ENCODE measurements at places on chromosomes 2 and 18. TPM values are rescaled to one million over a fixed set of nuclear protein-coding genes. Genes with fewer than 3 reads are reported as not detected.

DNA sequence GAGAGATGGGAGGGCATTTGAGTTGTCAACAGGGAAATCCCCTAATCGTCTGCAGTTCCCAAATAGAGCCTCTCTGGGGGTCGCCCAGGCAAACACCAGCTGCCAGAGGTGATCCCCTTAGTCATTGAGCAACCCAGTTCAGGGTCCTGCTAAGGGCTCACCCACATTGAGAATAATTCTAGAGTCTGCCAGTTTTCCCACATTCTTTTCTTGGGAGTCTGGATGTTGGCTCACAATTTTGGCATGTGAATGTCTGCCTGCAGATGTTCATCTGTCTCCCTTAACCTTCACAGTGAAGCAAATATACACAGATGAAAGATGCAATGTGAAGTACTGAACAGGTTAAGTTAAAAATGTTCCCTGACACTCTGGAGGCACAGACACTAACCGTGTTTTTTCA is 11.4 kb upstream of the SMIM21 start:
- no peak for DNase-seq
- no peaks in the 10 kb centered on the region for H3K36me3 ChIP-seq
- peaks cover 4% of the 10 kb centered on the region for H3K4me1 ChIP-seq

EFR3B gene
- not detected for total RNA-seq

DNA sequence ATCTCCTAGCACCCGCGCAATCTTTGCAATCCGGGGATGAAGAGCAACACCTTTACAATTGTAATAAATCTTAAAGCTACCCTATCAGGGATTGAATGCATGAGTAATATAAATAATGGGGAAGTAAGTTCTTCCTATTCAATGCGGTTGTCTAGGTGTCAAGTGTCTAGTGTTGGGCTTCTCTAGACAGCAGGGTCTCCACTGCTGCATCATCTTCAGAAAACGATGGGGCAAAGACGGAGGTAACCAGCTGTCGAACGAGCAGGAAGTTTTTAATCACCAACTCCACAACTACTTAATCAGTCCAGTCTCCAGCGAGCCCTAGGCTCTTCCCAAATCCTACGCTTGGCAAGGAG is 573 bp downstream of the STAM2 start:
- H3K27ac ChIP-seq, result peak overlapping the region; percentile 94
- H3K36me3 ChIP-seq, result no peaks in the 10 kb centered on the region
- H3K4me1 ChIP-seq, result peaks cover 18% of the 10 kb centered on the region
- H3K27me3 ChIP-seq, result no peaks in the 10 kb centered on the region

GRCh38 chr2:64133828-64134227 is 10.4 kb downstream of the PELI1 start:
- no peak for DNase-seq
- no peak overlapping the region for H3K4me3 ChIP-seq
- H3K27me3 ChIP-seq, result no peaks in the 10 kb centered on the region
- peaks cover 10% of the 10 kb centered on the region for H3K4me1 ChIP-seq
- no peaks in the 10 kb centered on the region for H3K36me3 ChIP-seq
- no peak overlapping the region for H3K27ac ChIP-seq

DNA sequence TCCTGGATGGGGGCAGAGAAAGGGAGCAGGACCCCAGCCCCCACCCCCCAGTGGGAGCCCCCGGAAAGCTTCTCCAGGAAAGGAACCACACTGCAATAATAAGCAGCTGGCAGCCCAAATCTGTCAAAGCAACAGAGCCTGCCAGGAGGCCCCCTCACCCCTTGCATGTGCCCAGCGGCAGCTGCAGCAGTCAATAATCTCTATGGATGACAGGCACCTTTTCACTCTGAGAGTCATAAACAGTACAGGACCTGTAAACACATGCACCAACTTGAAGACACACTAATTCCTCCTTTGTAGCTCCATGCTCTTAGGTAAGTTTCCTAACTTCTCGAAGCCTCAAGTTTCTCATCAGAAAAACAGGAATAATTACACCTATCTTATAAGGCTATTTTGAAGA is 26.2 kb upstream of the KDM3A start:
- H3K27ac ChIP-seq, result no peak overlapping the region
- no peaks in the 10 kb centered on the region for H3K27me3 ChIP-seq
- no peak overlapping the region for H3K4me3 ChIP-seq
- no peak for DNase-seq

LGALSL gene
- 0.31 TPM for total RNA-seq

ASPRV1 gene
- total RNA-seq, result 0.96 TPM

GRCh38 chr2:221494556-221494955 is 77.5 kb downstream of the EPHA4 start:
- H3K4me1 ChIP-seq, result no peaks in the 10 kb centered on the region
- no peak for DNase-seq
- no peaks in the 10 kb centered on the region for H3K27me3 ChIP-seq
- no peak overlapping the region for H3K27ac ChIP-seq
- H3K36me3 ChIP-seq, result peaks cover 5% of the 10 kb centered on the region
- H3K4me3 ChIP-seq, result no peak overlapping the region

MRPL44 gene
- total RNA-seq, result 40.1 TPM

- H3K4me1 ChIP-seq, result no peaks in the 10 kb centered on the region
- no peak overlapping the region for H3K27ac ChIP-seq
- DNase-seq, result no peak
- H3K27me3 ChIP-seq, result no peaks in the 10 kb centered on the region
- H3K36me3 ChIP-seq, result no peaks in the 10 kb centered on the region
Observed at GRCh38 chr2:204452464-204453023, 92.7 kb upstream of the PARD3B start.

DNA sequence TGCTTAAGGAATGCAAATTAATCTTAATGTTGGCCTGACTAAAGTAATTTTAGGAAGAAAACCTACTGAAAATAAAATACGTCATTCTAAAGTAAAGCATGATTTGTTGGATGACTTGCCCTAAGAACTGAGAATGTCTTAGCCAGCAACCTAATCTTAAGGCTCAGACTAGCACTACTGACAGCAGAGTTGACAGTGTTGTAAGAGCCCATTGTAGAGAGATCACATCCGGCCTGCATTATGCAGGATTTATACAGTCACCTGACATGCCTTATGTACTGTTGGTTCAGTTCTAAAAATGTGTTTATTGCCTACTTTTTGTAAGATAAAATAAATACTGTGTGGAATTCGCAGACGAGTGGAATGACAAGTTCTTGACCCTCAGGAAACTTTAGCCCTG is 82.3 kb downstream of the TMEM185B start:
- no peaks in the 10 kb centered on the region for H3K4me1 ChIP-seq
- no peak overlapping the region for H3K4me3 ChIP-seq
- no peak overlapping the region for H3K27ac ChIP-seq
- no peak for DNase-seq

GRCh38 chr2:125642032-125642431 is 1013.9 kb upstream of the GYPC start:
- no peaks in the 10 kb centered on the region for H3K36me3 ChIP-seq
- H3K27me3 ChIP-seq, result no peaks in the 10 kb centered on the region
- H3K4me1 ChIP-seq, result no peaks in the 10 kb centered on the region
- no peak overlapping the region for H3K27ac ChIP-seq
- no peak overlapping the region for H3K4me3 ChIP-seq
- no peak for DNase-seq

GRCh38 chr2:224937887-224938286 is 104.4 kb downstream of the DOCK10 start:
- H3K4me3 ChIP-seq, result no peak overlapping the region
- peak overlapping the region; percentile 14 for H3K27ac ChIP-seq
- H3K4me1 ChIP-seq, result peaks cover 47% of the 10 kb centered on the region
- DNase-seq, result no peak

DNA sequence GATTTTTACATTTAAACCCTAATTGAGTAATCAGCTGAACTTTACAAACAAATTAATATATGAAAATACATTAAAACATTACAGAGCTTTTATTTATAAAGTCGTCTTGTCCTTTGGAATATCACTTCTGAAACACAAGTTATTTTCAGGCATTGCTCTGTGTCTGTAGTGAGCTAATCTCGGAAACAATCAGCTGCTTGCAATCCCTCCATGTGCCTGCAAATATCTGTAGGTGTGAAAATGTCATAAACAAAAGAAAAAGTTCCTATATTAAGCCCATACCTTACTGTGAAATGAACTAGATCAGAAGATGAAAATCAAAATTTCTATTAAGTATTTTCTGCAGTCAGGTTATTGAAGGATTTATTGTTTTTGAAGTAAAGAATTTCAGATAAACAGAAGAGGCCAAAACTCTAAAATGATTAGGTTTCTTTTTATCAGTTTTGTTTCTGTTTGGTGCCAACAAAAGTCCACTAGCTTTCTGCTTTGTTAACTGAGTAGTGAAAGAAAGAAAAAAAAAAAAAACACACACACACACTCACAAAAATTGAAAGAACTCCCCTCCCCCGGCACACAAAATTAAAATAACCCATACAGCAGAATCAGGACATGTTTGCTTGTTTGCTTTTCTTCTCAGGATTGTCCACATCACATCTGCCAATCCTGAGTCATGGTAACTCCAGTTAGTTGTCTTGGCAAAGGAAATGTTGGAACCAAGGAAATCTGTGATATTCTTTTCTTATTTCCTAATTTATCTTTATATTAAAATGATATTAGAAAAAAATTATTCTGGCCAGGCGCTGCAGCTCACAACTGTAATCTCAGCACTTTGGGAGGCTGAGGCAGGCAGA is 627.0 kb upstream of the SLC39A10 start:
- H3K36me3 ChIP-seq, result no peaks in the 10 kb centered on the region
- H3K4me3 ChIP-seq, result no peak overlapping the region
- DNase-seq, result no peak
- no peak overlapping the region for H3K27ac ChIP-seq
- H3K4me1 ChIP-seq, result no peaks in the 10 kb centered on the region

- no peak overlapping the region for H3K4me3 ChIP-seq
- H3K27me3 ChIP-seq, result no peaks in the 10 kb centered on the region
- no peak overlapping the region for H3K27ac ChIP-seq
- peaks cover 13% of the 10 kb centered on the region for H3K36me3 ChIP-seq
- no peaks in the 10 kb centered on the region for H3K4me1 ChIP-seq
- DNase-seq, result no peak
Observed at GRCh38 chr2:15421753-15422152, 139.4 kb downstream of the NBAS start.

DNA sequence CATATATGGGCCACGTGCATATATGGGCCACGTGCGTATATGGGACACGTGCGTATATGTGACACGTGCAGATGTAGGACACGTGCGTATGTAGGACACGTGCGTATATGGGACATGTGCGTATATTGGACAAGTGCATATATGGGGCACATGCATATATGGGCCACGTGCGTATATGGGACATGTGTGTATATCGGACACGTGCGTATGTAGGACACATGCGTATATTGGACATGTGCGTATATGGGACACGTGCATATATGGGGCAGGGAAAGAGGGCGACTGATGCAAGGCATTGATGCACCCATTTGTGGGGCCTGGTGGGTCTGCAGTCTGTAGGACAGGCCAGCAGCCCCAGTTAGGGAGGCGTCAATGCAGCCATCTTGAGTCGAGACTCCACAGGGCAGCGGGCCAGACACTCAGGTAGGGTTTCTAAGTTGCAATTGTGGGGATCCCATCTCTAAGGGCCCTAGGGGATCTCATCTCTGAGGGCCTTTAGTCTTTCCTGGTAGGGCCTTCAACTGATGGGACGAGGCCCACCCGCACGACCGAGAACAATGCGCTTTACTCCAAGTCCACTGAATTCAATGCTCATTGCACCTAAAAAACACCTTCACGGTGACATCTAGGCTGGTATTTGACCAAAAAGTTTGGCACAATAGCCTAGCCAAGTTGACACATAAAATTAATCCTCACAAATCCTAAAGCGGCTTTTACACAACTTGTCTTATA is 92.3 kb upstream of the ZNF516 start:
- no peak overlapping the region for H3K4me3 ChIP-seq
- H3K27ac ChIP-seq, result no peak overlapping the region
- H3K36me3 ChIP-seq, result no peaks in the 10 kb centered on the region
- no peaks in the 10 kb centered on the region for H3K4me1 ChIP-seq
- no peak for DNase-seq
- H3K27me3 ChIP-seq, result peaks cover 8% of the 10 kb centered on the region

GRCh38 chr2:179467111-179467510 is 202.5 kb upstream of the SESTD1 start:
- H3K4me3 ChIP-seq, result no peak overlapping the region
- no peaks in the 10 kb centered on the region for H3K4me1 ChIP-seq
- no peaks in the 10 kb centered on the region for H3K27me3 ChIP-seq
- no peak for DNase-seq
- no peak overlapping the region for H3K27ac ChIP-seq
- no peaks in the 10 kb centered on the region for H3K36me3 ChIP-seq

GRCh38 chr2:120815292-120815691 is 79.6 kb downstream of the GLI2 start:
- no peak overlapping the region for H3K27ac ChIP-seq
- H3K4me3 ChIP-seq, result no peak overlapping the region
- H3K4me1 ChIP-seq, result no peaks in the 10 kb centered on the region
- no peak for DNase-seq
- H3K36me3 ChIP-seq, result no peaks in the 10 kb centered on the region
- no peaks in the 10 kb centered on the region for H3K27me3 ChIP-seq

FSHR gene
- not detected for total RNA-seq

APCDD1 gene
- not detected for total RNA-seq
